Activated CD4-positive, CD25-positive, alpha-beta regulatory T cell treated with anti-CD3 and anti-CD28 coated beads, Interleukin-2, amount 50 U/mL, for 24 hours (primary cell): ENCODE measurements at places on chromosomes 4 and X.

DNA sequence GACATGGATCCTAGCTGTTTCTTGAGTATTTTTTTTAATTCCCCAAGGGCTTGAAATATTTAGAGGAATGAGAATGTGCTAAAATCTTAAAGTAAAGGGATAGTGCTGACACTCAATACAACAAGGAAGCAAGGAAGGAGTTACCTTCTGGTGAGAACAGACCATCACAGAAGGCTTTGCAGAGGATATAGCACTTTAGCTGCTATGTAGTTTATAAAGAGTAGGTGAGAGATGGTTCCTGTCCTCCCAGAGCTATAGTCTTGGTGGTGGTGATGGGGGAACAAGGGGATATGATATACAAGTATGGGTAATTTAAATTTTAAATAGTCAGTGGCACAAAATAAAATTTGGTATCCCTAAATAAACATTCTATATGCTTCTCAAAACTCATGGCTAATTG is 47.6 kb downstream of the MTHFD2L start:
- no peak for ATAC-seq

DNA sequence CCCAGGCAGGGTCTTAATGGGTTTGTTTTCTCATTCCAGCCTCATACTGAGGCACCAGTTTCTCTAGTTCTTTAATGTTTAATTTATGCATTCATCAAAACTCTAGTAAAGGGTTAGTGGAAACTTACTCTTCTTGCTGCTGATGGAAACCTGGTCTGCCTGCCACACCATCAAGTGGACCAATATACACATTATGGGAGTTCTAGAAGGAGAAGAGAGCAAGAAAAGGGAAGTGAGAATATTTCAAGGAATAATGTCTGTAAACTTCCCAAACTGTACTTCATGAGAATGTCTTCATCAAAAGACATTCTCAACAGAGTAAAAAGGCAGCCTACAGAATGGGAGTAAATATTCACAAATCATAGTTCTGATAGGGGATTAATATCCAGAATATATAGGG is 20.9 kb upstream of the DHX15 start:
- no peak for ATAC-seq

DNA sequence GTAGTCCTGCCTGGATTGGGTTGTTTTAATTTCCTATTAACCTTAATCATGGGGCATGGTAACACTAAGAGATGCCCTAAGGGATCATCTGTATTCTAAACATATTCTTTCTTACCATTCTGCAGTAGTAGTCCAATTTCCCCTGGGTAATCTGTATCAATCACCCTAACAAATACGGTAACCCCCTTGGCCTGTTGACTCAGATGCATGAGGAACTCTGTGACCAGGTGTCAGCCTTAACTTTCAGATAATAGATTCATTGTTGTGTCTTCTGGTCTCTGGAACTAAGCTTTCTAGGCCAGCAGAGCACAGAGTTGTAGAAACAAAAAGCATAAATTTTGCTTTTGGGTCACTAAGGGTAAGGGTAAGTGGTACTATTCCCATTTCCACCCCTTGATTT is 13.1 kb upstream of the BANK1 start:
- no peak for ATAC-seq

- no peak for ATAC-seq
Measured at GRCh38 chr4:54882616-54883015, 224.9 kb downstream of the KIT start.

DNA sequence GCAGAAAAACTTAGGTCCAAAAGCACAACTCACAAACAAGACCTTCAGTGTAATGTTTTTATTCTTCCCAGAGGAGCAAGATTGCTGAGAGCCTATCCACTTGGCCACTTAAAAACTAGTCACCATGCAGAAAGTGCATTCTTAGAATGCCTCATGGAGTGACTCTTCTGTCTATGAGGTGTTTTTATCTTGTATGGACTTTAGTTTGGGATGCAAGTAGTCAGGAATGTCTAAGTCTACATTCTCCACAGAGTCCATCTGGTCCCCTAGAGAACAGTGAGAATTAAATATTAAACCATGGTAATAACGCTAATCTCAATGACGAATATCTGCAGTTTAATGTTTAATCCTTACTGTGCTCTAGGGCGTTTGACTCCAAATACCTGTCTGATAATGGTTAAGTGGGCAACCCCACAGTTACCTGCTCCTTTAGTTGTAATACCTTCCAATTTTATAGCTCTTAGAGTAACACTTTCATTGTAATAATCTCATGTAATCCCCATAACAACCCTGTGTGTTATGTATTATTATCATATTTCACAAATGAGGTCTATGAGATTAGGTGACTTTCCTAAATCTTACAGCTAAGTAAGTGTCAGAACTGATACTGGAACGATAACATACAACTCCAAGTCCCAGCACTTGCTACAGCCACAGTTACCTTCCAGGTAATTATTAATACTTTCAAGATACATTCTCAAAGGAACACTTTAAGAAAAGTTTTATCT is 235.6 kb upstream of the JADE1 start:
- no peak for ATAC-seq

DNA sequence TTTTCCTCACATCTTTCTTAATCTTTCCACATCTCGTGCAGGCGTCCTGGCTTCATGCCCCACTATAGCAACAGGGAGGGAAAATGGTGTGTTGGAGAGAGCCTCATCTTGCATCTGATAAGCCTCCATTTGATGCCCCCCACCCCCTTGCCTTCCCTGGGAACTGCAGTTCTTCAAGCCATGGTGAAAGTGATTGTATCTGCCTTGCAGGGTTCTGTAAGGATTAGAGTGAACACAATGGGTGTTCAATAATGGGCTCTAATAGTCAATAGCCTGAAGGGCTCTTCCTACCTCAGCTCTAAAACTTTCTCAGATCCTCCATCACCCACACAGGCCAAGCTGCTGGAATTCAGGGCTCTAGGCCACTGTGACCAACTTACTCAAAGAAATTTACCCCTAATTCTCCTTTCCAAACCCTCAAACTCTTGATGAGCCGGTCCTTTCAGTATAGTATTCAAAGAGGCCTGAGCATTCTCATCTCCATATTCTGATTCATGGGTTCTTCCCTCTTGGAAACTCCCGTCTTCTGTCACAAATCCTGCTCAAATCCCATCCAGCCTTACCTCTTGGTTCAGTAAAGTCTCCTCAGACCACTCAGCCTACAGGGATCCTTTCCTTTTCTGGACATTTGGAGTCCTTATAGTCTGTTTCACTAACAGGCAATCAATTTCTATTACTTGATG is 128.3 kb upstream of the TRIM2 start:
- no peak for ATAC-seq

DNA sequence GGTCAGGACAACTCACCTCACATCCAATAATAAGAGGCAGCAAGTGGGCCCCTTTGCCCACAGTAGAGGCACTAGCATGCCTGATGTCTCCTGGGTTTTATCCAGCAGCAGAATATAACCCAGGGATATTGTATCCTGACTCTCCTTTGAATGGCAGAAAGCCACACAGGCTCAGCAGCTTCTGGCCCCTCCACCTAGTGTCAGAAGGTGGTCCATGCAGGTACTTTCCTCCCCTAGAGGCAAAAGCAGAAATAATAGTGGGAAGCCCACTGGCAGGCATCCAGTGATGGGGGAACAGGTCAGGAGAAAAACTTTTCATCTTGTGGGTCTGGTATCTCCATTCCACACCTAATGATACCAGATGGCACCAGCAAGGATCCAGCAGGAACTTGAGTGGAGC is 75.5 kb upstream of the IRS4 start:
- ATAC-seq: no peak

GRCh38 chr4:123709336-123709735 is 312.7 kb downstream of the SPRY1 start:
- ATAC-seq: no peak

GRCh38 chr4:175708739-175709138 is 103.3 kb downstream of the GPM6A start:
- no peak for ATAC-seq

GRCh38 chr4:44771789-44772188 is 45.4 kb upstream of the GNPDA2 start:
- ATAC-seq: no peak

GRCh38 chr4:8278421-8279287 is 9.1 kb downstream of the HTRA3 start:
- ATAC-seq: no peak

DNA sequence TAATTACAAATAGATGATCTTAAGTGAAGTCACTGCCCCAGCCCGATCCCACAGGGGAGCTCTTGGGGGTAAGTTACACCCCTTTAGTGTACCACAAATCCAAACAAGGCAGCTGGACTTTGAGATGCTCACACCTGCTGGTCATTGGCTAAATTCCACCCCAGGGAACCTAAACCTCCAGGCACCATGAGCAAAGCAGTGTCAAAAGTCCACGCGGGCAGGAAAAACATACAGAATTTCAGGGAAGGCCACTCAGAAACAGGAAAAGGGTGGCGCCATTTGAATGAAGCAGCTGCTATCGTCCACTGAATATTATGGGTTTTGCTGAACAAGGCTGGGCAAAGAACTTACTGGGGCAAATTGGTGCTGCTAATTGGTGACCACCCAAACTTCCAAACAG is 30.9 kb downstream of the SUPT20HL1 start:
- ATAC-seq: no peak

- ATAC-seq: no peak
Measured at GRCh38 chrX:49947781-49948180, 25.4 kb downstream of the CLCN5 start.

GRCh38 chrX:150229481-150229880 is 133.6 kb upstream of the MAMLD1 start:
- no peak for ATAC-seq

DNA sequence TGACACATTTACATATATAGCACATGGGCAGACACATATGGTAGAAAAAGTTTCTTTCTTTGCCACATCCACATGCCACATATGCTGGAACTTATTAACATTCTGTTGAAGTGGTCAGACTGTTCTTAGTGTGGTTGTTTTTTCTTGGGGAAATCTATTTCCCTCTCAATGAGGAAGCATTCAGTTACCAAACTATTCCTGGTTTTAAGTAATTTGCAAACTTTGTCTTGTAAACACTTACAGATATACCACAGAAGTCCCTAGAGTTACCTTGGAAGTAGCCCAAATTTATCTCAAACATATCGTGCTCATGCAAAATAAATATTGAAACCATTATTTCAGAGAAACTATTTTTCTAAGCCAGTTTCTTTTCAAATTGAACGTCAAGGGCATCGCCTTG is 625.5 kb upstream of the INTU start:
- ATAC-seq: no peak

- ATAC-seq: no peak
Measured at GRCh38 chr4:17310269-17310652, 201.6 kb downstream of the QDPR start.

DNA sequence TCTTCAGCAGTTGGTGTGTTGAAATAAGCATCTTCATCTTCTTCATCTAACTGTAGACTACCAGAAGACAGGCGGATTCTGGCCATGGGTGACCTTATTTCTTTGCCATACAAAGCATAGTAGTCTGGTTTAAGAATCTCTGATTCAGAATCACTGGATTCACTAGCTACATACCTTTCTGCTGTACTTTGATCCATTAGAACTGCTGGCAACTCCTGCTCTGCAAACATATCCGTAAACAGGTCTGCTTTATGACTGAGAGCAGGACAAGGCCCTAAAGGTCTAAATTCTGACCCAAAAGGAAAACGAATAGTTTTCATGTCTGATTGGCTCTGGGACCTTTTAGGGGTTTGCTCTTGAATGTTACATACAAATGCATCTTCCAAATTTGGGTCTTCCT is 49.9 kb downstream of the FRMD7 start:
- no peak for ATAC-seq

GRCh38 chr4:176755613-176756012 is 37.1 kb downstream of the VEGFC start:
- no peak for ATAC-seq

DNA sequence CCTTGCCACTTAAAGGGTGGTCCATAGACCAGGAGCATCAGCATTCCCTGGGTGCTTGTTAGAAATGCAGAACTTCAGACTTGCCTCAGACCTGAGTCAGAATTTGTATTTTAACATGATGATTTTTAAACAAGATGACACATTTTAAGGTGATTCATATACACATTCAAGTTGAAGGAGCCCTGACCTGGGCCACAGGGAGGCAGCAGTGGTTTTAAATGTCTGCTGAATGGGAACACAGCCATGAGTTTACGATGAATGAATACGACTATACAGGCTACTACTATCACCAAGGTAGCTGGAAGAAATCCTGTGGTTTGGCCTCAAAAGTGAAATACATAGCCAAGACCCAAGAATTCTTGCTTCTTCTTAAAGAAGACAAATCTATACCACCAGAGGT is 2.9 kb downstream of the HDAC8 start:
- ATAC-seq: no peak

- ATAC-seq: no peak
Measured at GRCh38 chr4:173866322-173867026, 336.4 kb upstream of the HAND2 start.

DNA sequence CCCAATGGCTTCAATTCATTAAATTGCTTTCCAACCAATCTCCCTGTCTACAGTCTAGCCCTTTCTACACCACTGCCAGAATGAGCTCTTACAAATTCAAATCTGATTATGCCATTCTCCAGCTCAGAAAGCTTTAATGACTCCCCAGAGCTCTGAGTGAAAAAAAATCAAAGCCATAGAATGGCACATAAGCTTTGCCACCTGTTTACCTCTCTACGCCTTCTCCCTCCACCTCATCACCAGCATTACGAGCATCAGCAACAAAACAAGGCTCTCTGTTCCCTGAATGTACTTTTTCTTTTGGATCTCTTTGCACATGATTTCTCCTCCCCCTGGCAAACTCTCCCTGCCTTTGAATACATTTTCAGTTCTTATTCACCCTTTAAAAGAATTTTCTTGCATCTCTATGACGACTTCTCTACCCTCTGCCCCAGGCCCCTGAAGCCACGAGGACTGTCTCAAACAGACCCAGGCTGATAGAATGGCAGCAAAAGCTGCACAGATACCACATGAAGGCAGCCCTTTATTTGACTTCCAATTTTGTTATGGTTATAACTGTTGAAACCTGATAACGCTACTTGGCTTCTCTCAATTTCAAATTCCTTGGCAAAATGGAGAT is 516.0 kb downstream of the PCDH7 start:
- ATAC-seq: no peak

DNA sequence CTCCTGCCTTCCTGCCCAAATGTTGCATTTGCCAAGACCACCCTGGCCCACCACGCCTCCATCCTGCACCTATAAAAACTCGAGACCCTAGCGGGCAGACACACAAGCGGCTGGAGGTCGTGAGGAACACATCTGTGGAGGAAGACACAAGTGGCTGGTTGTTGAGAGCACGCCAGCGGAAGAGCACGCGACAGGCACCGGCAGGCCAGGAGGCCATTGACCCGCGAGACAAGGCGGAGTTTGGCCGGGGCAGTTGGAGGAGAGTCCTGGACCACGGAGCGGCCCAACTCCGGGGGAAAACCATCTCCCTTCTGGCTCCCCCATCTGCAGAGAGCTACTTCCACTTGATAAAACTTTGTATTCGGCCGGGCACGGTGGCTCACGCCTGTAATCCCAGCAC is 115.2 kb upstream of the AGA start:
- ATAC-seq: no peak
